ENCODE measurements at places on chromosomes 6 and 20. TPM values are rescaled to one million over a fixed set of nuclear protein-coding genes. Genes with fewer than 3 reads are reported as not detected.

Gene ENPP3
- total RNA-seq = 0.96 TPM

Gene BPIFB1
- total RNA-seq = not detected

DNA sequence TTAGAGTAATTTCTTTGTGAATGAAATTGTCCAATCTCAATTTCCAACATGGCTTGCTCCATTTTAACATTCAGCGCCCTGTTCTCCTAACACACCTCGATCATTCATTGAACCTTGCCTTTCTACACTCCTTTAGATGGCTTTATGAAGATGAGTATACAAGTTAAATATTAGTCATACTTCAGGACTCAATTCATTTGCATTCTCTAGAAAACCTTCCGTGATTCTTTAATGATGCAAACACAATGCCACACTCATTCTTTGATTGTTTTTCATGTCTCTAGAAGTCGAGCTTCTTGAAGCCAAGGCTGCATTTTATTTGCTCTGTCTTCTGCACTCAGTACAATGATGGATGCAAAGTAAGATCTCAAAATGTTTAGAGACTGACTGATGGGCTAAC lies 641.2 kb downstream of the DOK5 start:
- no peak for DNase-seq

Gene OR2J3
- total RNA-seq = not detected

DNA sequence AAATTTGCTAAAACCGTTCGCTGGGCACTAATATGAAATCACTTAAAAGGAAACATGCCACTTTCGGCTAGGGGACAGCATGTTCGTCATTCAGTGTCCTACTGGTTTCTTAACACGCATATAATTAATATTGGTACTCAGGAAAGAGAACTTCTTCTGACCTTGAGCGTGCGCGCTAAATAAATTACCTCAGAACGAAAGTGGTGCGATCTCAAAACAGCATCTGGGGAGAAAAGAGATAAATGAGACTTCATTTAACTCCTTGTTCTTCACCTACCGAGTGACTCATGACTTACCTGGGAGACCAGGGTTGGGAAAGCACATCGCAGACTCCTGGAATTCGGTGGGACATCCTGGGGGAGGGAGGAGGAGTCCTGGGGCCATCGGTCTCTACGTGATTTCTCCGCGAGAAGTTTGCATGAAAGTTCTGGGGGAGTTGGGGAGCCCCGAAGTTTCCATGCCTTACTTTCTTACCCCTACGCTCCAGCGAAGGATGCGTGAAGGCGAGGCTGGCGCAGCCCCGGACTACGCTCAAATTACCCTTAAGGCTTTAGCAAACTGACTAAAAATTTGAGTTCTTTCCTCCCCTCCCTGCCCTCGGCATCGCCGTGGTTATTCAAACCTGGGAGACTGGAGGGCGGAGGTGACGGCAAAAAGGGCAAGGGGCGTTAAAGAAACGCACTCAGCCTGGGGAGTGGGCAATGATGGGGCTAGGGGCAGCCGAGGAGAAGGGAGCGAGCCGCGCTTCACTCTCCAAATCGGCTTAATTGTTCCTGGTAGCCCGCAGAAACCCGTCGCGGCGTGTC lies 1.1 kb upstream of the BEND6 start:
- DNase-seq = peak; percentile 33

DNA sequence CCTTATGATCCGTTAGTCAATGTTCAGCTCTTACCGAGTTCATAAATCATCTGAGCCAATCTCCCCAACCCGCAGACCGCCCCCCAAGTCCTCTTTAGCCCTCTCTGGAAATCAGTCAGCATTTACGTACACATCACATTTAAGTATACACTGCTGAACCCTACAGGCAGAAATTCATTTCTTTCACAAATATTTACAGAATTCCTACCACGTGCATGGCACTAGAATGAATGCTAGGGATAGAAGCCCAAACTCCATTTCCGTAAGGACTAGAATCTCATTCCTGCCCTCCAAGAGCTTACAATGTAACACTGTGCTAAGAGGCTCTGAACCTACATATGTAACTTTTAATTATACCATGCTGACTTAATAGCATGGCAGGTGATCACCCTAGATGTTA lies 1.8 kb downstream of the OSER1 start:
- DNase-seq = no peak

GRCh38 chr6:109705258-109705657 lies 14.2 kb downstream of the FIG4 start:
- peak; percentile 75 for DNase-seq

Gene WFDC10B
- total RNA-seq = not detected

DNA sequence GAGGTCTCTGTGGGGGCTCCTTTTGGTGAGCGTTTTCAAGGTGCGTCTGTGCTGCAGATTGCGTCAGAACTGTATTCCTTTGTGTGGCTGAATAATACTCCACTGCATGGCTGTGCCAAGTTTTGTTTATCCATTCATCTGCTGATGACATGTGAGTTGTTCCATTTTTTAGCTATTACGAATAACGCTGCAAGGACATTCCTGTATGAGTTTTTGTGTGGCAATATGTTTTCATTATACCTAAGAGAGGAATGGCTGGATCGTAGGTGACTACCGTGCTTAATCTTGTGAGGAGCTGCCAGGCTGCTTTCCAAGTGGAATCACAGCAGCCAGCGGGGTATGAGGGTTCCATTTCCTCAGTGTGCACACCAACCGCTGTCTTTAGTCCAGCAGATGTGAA lies 1.1 kb upstream of the DACT2 start:
- DNase-seq = no peak

GRCh38 chr6:33008944-33009861 lies at the start of gene HLA-DOA:
Gene HLA-DOA, minus strand, starts transcription at chr6:33009591.
- DNase-seq = peak; percentile 53

Data from activated naive CD8-positive, alpha-beta T cell treated with anti-CD3 and anti-CD28 coated beads, Interleukin-2, amount 10 ng/mL, durations not matched to agents 7 days and 5 days (primary cell).